ENCODE measurements at places on chromosomes 2 and 18.

DNA sequence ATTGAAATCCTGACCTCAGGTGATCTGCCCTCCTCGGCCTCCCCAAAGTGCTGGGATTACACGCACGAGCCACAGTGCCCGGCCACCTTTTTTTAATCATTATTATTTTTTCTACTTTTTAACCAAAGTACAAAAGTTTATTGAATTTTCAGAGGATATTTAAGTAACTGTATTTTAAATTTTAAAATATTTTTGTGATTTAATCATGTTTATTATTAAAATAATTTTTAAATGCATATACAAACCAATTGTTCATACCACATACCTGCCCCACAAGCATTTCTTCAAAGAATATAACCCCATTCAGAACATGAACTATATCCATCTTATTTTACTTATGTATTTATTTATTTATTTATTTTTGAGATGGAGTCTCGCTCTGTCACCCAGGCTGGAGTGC is 163.6 kb upstream of the MAP2 start:
- DNase-seq, result no peak

- no peak for DNase-seq
These were observed 22.0 kb upstream of the CYP1B1 start for GRCh38 chr2:38097988-38098385.

DNA sequence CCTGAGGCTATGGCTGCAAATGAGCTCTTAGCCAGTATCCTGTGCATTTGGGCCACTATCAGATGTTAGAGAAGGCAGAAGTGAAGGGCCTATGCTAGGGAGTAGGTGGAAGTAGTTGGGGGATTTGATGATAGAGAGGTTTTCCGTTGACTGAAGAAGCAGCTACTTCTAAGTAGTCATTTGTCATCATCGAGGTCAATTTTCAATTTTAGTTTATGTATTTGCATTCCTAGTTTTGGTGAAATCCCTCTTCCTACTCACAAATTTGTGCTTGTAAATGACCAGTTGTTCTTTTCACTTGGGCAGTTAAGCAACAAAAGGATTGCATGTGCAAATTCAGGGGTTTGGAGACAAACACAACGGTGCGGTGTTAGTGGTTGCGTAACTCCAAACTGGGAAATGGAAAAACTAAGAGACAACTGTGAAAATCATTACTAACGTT is 48.5 kb upstream of the PELI1 start:
- DNase-seq, result no peak

DNA sequence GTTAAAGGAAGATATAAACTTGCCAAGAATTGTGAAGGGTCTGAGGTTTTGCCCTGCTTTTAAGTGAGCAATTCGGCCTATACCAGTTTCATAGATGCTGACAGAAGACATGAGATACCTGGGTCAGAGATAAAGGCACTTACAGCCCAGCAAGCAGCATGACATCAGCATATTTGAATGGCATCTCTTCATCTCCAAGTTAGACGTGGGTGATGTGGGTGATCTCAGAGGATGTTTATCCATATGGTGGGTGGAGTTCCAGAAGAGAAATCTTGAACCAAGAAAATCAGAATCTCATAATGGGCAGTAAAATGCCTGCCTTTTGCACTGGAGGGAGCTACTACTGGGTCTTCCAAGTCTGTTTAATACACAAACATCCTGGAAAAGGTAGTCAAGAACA is 44.7 kb downstream of the GYPC start:
- DNase-seq, result no peak

DNA sequence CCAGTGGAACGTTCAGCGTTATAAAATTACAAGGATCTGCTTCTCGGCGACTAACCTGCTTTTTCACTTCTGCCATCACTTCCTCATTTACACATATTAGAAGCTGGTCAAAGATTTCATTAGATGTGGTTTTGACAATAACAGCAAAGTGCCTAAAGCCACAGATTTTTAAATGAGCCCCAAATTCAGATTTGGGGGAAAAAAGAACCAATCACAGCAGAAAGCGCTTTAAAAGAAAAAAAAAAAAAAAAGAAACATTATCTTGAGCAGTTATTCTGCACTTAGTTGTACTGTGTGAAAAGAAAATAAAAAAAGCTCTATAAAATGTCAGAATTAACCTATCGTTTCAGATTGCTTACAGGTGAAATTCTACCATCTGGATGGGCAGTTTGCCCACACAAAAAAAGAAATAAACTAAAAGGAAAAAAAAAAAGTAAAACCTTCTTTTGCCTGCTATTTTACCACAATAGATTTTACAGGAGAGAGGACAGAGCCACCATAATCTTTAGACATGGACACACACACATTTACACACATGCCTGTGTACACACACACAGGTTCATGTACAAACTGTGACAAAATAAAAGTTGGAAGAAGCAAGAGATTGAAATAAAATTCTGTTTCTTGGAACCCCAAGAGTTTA is 167.2 kb downstream of the TCF4 start:
- DNase-seq, result peak; percentile 49

- DNase-seq, result peak; percentile 59
These were observed 9.4 kb upstream of the CD302 start for GRCh38 chr2:159807183-159808031.

DNA sequence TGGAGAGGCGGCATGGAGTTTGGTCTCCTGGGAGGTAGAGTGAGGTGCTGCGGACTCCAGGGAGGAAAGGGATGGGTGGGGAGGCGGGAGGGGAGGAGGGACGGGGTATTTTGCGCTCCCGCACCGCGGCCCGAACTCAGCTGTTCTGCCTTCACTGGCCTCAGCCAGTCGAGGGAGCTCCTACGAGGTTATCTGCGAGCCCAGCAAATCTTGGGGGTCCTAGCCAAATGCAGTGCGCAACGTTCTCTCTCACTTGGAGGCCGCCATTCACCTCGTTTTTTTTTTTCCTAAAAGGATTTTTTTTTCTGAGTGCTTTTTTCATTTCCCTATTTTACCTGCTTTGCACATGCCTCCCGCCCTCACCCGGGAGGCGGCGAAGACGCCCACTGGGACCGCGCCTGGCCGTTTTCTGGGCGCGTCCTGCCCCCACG is 877 bp upstream of the BCL2L11 start:
- DNase-seq, result no peak

DNA sequence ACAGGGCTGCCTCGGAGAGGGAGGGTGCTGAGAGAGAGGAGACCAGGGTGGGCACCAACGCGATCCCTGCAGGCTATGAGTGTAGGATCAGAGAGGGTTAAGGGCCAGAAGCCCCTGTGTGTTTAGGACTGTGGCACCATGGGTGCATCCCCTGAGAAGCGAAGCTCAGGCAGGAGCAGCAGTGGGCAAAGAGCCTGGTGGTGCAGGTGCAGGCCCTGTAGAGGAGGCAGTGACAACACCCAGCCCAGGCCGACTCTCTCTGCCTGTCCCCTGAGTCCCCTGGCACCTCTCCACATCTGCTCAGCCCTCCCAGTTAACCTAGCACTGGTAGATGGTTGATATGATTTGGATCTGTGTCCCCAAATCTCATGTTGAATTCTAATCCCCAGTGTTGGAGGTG is 139.8 kb downstream of the RNF152 start:
- no peak for DNase-seq

Measured in pons (tissue), 1 donor.